SW480 (cell line): ENCODE measurements at places on chromosomes 16 and 17.

DNA sequence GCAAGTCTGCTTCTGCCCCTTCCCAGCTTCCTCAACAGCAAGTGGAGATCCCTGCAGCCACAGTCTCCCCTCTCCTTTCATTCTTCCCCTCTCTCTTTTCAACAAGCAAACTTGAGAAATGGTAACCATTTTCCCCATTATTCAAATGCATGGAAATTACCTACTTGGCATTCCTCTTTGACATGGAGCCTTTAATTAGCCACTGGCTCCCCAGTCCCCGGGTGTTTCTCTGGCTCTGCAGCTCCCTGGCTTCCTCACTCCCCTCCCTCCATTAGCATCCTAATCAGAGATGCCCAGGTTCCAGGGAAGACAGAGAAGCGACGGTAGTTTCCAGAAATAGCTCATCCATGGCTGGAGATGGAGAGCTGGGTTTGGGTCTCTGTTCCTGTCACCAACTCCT, 116.0 kb downstream of the CCT6B start:
- no peak for DNase-seq

- DNase-seq, result no peak
Measured at GRCh38 chr16:88601313-88602036, 31.3 kb downstream of the ZC3H18 start.

DNA sequence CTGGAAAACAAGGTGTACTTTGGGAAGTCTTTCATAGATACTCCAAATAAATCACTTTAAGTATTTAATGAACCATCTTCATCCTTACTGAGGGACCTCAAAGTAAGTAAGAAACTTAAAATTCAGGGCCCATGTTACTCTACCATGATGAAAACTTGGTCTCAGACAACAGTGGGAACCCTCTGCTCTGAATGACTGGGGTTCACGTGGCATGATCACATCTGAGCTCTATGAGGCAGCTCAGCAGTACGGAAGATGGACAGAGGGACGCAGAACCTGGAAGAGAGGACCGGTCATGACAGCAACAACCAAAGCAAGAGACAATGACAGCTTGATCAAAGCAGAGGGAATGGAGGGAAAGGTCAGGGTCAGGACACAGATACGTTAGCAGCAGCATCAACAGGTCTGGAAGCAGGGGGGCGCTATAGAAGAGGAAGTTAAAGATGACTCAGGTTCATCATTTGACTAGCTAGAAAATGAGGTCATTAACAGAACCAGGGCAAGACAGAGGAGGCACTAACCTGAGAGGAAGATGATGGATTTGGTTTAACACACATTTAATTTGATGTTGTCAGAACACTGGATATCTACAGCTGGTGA, 9.5 kb downstream of the XPO6 start:
- DNase-seq, result no peak

GRCh38 chr17:3222505-3222904, 15.0 kb downstream of the OR1A1 start:
- DNase-seq, result no peak
